Fibroblast of skin of abdomen (primary cell): ENCODE measurements at places on chromosomes 5 and 9.
A peak's percentile ranks its signal among the peaks of the same experiment; 100 is the strongest.

DNA sequence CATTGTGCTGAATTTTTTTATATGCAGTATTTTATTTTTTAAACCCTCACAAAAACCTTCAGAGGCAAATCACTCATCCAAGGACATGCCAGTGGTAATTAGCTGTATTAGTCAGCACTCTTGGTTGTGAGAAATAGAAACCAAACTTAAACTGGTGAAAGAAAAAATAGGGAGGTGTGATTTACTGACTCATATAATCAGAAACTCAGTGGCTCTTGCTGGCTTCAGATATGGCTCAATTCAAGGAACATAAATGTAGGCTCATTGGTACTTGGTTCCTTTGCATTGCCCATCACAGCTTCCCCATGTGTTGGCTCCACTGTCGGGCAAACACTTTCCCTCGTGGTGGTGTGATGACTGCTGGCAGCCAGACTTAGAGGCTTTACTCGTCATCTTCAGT, 497.2 kb downstream of the MAT2B start:
- DNase-seq, result peak; percentile 85

GRCh38 chr9:122364783-122365150, 6.1 kb upstream of the PTGS1 start:
- peak; percentile 21 for DNase-seq

DNA sequence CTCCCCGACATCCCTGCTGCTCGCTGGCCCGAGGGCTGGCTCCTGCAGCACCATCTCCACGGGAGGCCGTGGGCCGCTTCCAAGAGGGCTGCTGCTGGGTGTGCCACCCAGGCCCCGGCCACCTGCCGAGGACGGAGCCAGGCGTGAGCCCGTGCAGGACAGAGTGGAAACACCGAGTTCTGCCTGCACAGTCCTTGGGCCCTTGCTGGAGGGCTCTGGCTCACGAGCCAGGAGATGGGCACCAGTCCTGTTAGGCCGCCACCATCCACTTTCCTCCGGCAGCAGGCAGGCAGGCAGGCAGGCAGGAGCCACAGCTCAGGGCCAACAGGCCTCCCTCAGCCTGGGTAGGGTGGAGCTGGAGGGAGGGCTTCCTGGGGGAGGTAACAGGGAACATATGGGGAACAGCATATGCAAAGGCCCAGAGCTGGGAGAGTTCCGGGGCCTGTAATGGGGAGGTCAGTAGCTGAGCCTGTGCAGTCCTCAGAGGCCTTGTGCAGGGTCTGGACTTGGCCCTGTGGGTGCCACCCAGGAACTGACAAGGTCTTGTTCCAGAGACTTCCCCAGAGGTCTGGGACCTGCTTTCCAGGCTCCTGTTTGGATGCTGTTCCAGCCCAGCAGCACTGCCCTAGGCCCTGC, 31.9 kb downstream of the RXRA start:
- DNase-seq, result no peak

GRCh38 chr9:33517373-33517772, 6.7 kb upstream of the ANKRD18B start:
- peak; percentile 44 for DNase-seq

- peak; percentile 58 for DNase-seq
These were observed 4.0 kb downstream of the MAT2B start for GRCh38 chr5:163509291-163509951.

DNA sequence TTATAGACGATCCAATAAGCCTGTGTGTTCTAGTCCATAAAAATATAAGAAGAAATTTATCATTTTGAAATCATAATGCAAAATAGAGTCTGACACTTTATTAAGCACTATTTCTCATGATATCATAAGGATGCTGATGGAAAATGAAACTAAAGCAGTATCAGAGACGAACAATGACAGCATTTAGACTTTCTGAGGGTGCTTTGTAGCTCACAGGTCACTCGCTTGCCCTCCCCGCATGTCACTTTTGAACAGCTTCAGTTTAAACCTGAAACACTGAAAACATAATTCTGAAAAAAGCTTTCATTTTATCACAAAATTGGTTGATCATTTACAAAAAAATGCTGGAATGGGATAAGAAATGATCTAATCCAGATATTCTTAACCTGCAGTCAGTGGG, 247.1 kb downstream of the EBF1 start:
- DNase-seq, result no peak

- no peak for DNase-seq
These were observed 180.3 kb upstream of the FER start for GRCh38 chr5:108567429-108567828.

DNA sequence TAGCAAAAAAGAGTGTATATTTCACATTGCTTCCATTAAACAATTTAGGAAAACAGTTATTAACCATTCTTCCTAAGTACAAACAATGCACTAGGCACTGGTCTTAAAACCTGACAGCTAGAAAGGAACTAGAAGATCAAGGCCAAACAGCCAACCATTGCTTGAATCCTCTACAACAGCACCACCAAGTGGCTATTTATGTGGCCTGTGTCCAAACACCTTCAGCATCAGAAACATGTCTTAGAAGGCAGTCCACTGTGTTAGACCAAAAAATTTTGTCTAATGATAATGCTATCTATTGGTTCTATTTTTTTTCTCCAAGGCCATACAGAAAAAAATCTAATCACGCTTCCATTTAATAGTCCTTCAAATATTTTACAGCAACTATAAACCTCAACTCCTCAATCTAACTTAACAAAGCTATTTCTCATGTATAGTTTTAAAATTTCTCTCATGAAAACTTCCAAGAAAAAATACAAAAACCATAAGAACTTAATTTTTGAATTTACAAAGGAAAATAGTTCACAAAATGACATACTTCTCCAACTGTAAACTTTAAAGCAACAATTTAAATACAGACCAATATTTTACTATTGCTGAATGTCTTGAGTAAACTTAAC, 36.1 kb downstream of the CAAP1 start:
- peak; percentile 19 for DNase-seq

DNA sequence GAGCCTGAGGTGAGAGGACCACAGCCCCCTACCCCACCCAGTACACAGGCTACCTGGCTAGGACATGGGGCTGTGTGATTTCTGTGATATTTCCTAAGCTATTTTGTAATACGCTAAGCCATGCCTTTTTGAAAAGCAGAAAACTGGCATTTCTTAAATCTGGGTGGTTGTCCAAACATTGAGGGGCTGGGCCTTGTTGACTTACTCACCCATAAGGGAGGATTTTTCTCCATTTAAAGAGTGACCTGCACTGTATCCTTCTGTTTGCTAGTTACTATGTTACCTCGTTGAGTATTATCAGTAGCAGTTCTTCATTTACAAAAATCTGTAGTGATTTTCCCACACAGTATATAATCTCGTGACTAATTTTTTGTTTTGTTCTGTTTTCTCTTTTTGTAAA, 117.5 kb upstream of the OTULINL start:
- DNase-seq, result no peak

- DNase-seq, result peak; percentile 11
These were observed 59.0 kb upstream of the NUDT12 start for GRCh38 chr5:103621548-103621930.

DNA sequence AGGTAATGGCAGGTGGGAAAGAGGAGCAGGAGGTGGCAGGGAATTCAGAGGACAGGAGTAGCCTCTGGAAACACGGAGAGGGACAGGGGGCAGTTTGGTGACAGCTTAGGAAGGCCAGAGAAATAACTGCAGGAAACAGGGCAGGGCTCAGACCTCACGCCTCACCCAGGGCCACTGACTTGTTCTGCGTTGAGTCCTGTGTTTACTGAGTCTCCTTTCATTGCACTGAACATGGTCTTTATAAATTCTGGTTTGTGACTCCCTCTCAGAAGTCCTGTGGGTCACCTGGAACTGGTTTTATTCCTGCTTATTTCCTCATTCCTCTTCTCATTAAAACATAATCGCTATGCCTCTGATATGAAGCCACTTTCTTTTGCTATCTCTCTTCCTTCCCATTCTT, 55.2 kb upstream of the ZNF622 start:
- DNase-seq, result no peak

DNA sequence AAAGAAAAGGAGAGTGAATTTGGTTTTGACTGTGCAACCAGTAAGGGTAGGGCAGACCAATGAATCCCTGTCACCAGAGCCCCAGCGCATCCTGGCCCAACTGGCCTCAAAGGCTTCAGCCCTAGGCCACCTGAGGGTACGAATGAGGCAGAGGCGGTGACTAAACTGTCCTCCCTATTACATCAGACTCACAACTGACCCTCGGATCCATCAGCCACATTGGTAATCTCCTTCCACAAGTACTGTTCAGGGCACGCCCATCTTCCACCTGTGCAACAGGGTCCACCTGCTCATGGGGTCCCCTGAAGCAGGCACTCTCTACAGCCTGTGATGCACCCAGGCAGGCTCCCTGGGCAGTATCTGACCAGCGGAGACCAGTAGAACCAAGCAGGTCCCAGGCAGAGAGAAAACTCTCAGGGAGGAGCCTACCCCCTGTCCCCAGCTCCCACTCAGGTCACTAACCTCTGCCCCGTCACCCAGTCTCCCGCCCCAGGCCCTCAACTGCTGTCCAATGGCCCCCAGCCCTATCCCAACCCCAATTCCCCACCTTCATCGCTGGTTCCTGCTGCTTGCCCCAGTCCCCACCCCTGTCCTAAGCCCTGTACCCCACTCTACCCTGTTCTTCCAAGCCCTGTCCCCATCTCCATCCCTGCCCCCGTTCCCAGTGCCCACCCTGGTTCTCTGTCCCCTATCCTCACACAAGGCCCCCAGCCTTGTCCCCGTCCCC, 904 bp downstream of the EDF1 start:
- no peak for DNase-seq

GRCh38 chr9:23041466-23041865, 594.8 kb downstream of the DMRTA1 start:
- DNase-seq, result no peak

DNA sequence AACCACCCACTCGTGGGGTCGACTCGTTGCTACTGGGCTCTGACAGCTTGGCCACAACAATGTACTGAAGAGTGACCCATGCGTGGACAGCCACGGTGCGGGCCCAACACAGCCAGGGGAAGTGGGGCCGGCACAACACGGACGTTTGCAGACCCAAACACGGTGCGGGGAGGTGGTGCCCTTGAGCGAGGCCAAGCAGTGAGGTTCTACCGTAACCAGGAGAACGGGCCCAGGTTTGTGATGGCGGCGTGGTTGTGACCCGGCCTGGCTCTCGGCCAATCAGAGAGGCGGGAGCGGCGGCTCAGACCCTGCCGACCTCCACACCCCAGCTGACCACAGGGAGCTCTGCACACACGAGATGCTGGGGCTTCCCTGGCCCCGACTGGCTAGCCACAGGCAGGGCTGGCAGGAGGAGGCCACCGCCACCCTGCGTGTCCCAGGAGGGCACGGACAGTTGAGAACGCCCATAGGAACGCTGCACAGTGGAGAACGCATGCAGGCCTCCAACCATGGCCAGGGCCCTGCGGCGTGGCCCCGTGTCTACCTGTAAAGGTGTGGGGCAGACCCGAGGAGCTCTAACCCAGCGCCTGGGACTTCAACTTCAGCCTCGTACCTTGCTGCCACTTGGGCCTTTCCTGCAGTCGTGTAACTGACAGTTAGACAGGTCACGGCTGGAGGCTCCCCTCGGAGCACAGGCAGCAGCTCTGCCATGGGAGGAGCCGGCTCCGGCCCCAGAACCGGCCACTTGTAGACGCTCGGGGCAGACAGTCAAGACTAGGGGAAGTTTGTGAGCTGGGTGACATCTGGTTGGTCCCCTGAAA, 13.7 kb downstream of the BRD3 start:
- no peak for DNase-seq

DNA sequence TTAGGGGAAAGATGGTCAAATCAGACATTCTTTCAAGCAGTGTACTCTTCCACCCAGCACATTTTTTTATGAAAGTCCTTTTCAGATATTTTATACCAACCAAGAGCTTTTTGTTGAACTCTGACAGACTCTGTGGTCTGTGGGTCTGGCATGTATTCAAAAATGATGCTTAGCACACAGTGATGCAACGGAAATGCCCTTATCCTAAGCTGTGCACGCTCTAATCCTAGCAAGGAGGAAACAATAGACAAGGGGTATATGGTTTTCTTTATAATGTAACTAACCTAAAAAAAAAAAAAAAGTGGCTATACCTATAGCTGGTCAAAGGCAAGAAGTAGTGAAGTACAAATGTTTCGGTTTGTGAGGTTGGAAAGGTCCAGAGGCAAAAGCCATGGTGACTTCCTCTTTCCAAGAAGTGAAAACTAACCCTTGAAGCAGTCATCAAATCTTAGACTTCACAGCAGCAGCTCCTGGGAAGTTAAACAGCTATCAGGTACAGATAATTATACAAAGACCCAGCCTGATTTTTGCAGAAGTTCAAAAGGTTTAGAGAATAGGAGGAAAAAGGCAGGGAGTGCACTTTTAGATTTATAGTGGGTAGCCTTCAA, 82.5 kb downstream of the SEMA6A start:
- peak; percentile 94 for DNase-seq

DNA sequence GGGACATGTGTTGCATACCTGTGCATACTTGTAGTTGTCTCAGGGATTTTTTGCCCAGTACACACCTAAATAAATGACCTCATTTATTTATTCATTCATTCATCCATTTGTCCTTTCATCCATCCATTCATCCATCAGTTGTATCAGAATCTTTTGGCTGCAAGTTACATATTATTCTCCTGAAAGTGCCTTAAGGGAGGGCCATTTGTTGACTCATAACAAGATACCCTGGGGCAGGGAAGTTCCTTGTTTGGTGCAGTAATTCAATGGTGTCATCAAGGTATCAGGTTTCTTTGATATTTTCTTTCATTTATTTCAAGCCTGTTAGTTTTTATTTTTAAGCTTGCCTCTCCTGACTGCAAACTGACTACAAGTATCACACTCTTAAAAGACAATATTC, 597.9 kb upstream of the TLE4 start:
- peak; percentile 30 for DNase-seq

DNA sequence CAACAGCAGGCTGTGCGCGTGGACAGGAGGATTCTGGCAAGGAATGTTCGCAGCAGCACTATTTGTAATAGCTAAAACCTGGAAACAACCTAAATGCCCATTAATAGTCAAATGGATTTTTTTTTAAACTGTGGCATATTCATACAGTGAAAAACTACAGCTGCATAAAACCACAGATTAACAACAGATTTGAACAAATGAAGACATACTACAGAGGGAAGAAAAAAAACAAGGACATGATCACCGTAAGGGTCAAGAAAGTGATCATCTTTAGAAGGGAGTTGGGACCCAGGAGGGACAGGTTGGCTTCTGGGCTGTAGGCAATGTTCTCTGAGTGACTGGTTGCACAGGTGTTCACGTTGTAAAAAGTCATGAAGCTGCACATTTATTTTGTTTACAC, 1.2 kb upstream of the TMOD1 start:
- DNase-seq, result no peak

DNA sequence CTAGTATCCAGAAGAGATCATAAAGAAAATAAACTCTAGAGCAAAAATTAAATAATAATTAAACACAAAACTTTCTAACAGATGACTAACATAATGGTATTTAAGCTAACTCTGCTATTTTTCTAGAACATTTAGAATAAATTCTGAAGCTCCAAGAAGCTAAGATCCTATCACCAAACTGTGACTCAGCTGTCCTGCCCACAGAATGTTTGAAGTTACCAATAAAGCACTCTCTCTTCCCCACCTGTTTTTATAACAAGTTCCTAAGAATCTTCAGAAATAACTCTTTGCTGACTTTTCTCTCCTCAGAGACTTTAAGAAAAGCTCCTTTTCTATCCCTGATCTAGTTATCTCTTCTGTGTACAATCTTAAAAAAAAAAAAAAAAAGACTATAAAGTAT, 6.0 kb upstream of the EFNA5 start:
- DNase-seq, result peak; percentile 7

GRCh38 chr5:119136666-119137318, 65.9 kb downstream of the DMXL1 start:
- DNase-seq, result no peak

GRCh38 chr5:32088214-32088613, 85.9 kb downstream of the GOLPH3 start:
- DNase-seq, result no peak

- peak; percentile 17 for DNase-seq
These were observed 196.2 kb downstream of the HSPA4 start for GRCh38 chr5:133247881-133248624.

- DNase-seq, result peak; percentile 97
These were observed 22.2 kb upstream of the JADE2 start for GRCh38 chr5:134503088-134503936.
